ENCODE measurements at places on chromosomes 3 and 15. TPM values are rescaled to one million over a fixed set of nuclear protein-coding genes. Genes with fewer than 3 reads are reported as not detected.

DNA sequence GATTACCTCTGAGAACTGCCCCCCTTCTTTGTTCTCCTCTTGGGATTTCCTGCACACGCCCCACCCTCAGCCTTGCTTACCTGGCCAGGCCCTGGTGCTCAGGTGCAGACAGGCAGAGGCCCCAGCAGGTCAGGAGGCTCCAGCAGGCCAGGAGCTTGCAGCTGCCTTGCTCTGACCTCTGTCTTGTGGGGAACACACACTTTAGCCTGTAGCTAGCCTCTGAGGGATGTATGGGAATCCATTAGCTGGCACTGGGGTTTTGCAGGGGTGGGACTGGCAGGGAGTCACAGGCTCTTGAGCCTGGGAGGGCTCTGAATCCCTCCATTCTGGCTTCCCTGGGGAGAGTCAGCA lies 2.7 kb downstream of the SMAD6 start:
- no peak for DNase-seq

DNA sequence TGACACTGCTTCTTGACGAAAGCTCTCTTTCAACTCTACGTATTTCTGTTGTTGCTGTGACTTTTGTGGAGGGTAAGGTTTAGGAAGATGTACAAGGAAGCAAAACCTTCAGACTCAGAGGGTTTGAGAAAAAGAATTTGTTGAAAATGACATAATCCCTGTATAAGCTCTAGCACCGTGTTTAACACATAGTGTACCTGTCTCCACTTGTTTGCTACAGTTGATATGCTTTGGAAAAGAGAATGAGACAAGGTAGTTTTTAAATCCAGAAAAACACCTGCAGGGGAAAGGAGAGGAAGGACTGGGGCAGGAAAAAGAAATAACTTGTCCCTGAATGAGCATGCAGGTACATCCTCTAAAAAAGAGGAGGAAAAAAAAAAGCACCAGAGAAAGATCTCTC lies 29.6 kb upstream of the CP start:
- DNase-seq, result no peak

DNA sequence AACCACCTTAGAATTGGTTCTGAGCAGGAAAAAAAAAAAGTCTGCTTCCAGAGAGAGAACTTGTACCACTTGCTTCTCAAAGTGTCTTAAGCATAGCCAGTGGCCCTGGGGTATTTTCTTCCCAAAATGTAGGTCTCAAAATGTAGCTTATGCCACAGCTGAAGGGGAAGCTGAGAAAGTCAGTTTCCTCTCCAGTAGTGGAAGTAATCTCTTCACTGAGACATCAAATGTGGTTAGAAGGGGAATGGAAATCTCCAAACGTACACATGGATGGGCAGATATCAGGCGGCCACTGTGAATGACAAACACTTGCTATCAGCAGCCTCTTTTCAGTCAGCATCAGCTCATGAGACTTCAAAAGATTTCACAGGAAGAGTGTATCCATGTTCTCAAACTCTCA lies 841.2 kb downstream of the TUSC7 start:
- no peak for DNase-seq

- DNase-seq, result no peak
Measured at GRCh38 chr15:29468899-29469298, 199.3 kb upstream of the NSMCE3 start.

DNA sequence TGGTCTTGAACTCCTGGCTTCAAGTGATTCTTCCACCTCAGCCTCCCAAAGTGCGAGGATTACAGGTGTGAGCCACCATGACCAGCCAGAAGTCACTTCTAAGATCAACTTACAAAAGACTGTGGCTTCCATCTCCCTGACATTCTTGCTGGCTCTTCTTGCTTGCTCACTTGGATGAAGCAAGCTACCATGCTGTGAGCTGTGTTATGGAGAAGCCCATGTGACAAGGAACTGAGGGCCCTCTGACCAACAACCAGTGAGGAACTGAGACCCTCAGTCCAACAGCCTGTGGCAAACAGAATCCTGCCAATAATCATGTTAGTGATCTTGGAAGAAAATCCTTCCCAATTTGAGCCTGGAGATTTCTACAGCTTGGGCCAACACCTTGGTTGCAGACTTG lies 7.2 kb upstream of the VPS8 start:
- DNase-seq, result no peak

GRCh38 chr3:191301017-191301416 lies 28.2 kb upstream of the CCDC50 start:
- no peak for DNase-seq

DNA sequence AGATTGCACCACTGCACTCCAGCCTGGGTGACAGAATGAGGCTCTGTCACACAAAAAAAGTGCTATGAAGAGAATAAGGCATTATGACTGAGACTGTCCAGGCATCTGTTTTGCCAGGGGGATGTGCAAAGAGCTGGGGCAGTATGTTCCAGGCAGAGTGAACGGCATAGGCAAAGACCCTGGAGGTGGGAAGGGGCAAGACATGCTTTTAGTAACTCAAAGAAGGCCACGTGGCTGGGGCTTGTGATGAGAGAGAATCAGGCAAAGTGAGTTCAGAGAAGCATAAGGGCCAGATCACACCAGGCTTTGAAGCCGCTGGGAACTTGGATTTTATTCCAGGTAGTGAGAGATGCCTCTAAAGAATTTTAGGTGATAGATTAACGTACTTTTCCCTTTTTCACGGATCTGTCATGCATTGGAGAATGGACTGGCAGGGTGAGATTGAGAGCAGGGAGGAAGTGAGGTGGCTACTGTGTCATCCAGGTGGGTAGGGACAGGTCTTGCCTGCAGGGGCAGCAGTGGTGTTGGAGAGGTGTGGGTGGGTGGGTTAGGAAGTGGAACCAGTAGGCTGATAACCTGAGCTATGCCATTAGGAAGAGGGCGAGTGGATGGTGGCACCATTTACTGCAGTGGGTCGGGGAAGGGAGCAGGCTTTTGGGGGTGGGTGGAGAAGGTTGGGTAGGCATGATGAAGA lies 31.7 kb downstream of the ATP2B2 start:
- no peak for DNase-seq

DNA sequence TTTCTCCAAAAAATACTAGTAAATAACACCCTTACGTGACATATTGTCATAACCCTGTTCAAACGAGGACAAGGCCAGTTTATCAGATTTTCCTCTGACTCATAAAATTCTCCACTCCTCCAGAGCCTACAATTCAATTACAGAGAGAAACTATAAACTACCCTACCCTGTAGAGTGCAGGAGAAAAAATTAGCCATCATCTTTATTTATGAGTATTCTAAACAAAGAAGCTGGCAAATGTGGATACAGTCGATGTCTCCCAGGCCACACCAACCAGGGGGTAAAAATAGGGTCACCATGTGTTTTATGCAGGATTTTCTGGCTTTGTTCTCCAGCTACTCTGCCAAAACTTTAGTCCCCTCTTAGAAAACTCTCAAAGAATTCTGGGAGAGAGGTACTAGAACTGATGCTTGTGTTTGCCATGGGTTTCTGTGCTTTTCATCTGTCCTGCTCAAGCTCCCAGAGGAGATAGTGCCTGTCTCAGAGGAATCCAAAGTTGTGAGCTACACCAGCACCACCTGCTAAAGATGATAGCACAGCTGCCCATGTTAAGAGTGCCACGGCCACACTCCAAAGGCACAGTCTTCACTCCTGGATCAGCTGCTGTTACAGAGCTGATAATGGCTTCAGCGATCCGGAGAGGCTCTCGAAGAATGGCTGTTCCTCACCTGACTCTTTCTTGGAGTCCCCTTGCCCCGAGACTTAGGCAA lies 150.2 kb downstream of the IMPG2 start:
- no peak for DNase-seq

DNA sequence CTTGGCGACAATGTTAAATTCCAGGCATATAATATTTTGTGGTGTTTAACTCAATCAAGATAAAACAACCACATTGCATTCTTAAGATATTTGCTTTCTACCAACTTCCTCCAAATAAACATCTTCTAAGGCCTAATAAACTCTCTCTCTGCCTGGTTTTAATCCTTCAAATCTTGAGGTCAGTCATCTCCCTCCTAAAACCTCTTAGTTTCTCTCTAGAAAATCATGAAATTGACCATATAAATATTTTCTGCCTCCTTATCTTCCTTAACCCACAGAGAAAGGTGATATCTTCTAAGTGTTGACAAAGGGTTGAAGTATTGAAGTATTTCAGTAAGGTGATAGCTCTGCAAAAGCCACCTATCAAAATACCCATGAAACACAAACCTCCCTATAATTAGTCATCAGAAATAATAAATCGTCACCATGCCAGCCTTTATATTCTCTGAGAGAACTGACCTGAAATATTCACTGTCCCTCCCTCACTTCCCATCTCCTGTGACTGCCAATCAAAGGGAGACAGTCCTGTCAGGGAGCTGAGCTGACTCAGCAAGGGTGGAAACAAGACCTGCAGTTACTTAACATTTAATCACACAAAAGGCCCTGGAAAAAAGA lies 1261.1 kb downstream of the ROBO1 start:
- no peak for DNase-seq

The MUC4 gene
- total RNA-seq, result under 0.01 TPM

The ADPRH gene
- total RNA-seq, result 1.4 TPM

The ST8SIA2 gene
- not detected for total RNA-seq

The HRG gene
- not detected for total RNA-seq
